ENCODE measurements at places on chromosomes 3 and 15. TPM values are rescaled to one million over a fixed set of nuclear protein-coding genes. Genes with fewer than 3 reads are reported as not detected.

Gene BMF
- 17.9 TPM for total RNA-seq

Gene GOLGA8J
- not detected for total RNA-seq

Gene RAB6B
- 7.6 TPM for total RNA-seq

Gene EEF1AKMT4
- 10.6 TPM for total RNA-seq

Gene GUCA1C
- total RNA-seq: not detected

Gene GOLGA6B
- not detected for total RNA-seq

Gene LMCD1
- total RNA-seq: 4.4 TPM

Gene PLXNB1
- 7.0 TPM for total RNA-seq

Gene CPNE4
- not detected for total RNA-seq

Gene RASL12
- not detected for total RNA-seq

Gene TTLL13
- total RNA-seq: 1.3 TPM

Gene EOMES
- 5.6 TPM for total RNA-seq

Gene DPPA2
- not detected for total RNA-seq

Gene ATP13A5
- total RNA-seq: not detected

Gene DUOXA1
- not detected for total RNA-seq

Gene HYAL1
- 0.59 TPM for total RNA-seq

Gene ADGRG7
- total RNA-seq: not detected

Gene NDUFB4
- total RNA-seq: 154 TPM

Gene EIF2A
- 124 TPM for total RNA-seq

Gene ALPK3
- 0.34 TPM for total RNA-seq

Gene PRSS50
- total RNA-seq: not detected

Gene PLIN1
- total RNA-seq: not detected

Gene HES1
- 0.37 TPM for total RNA-seq

Gene UNC13C
- total RNA-seq: not detected

Gene GNB4
- 13.9 TPM for total RNA-seq

Gene PXYLP1
- 66.0 TPM for total RNA-seq

Gene MINAR1
- 0.55 TPM for total RNA-seq

Gene C15orf62
- total RNA-seq: 0.76 TPM

Gene LDHAL6B
- total RNA-seq: not detected

Gene CD47
- 146 TPM for total RNA-seq

Gene NPAP1
- total RNA-seq: not detected

Gene RTP4
- 3.9 TPM for total RNA-seq

Gene ECE2
- not detected for total RNA-seq

Gene RLBP1
- total RNA-seq: 0.52 TPM

Gene TNFAIP8L3
- total RNA-seq: 1.8 TPM

Gene TRAIP
- 21.0 TPM for total RNA-seq

Gene NAALADL2
- not detected for total RNA-seq

Gene DUT
- total RNA-seq: 204 TPM

Gene SGO1
- total RNA-seq: 20.8 TPM

Gene ZNF80
- total RNA-seq: 0.74 TPM

Gene LSMEM2
- not detected for total RNA-seq
